ENCODE measurements at places on chromosomes 4 and X.

DNA sequence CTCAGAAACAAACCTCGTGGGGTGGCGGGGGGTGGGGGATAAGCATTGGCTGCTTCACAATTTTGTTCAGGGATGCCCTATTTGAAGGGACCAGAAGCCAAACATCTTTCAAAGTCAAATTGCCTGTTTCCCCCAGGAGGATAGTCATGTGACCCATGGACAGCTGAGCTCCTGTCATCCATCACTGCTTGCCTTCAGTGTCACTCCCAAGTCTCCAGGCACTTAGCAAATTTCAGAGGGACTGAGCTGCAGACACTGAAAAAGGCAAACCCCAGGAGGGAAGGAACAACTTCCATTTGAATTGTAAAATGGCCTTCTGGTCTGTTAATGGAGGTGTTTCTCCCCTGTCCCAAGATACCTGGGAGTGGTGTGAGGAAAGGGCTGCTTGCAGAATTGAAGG lies 73.4 kb downstream of the FRMPD3 start:
- no peak for DNase-seq
- no peaks in the 10 kb centered on the region for H3K27me3 ChIP-seq
- H3K4me1 ChIP-seq, result no peaks in the 10 kb centered on the region
- H3K36me3 ChIP-seq, result no peaks in the 10 kb centered on the region

- no peak for DNase-seq
- no peak overlapping the region for H3K4me3 ChIP-seq
- H3K27ac ChIP-seq, result no peak overlapping the region
- H3K36me3 ChIP-seq, result no peaks in the 10 kb centered on the region
Observed at GRCh38 chr4:113086172-113086695, 36.8 kb downstream of the ANK2 start.

GRCh38 chrX:13414006-13414647 lies 94.3 kb upstream of the ATXN3L start:
- DNase-seq, result no peak
- no peak overlapping the region for H3K27ac ChIP-seq
- H3K36me3 ChIP-seq, result no peaks in the 10 kb centered on the region
- H3K27me3 ChIP-seq, result no peaks in the 10 kb centered on the region

GRCh38 chrX:107687445-107687844 lies 59.1 kb downstream of the PRPS1 start:
- no peaks in the 10 kb centered on the region for H3K27me3 ChIP-seq
- no peaks in the 10 kb centered on the region for H3K4me1 ChIP-seq
- no peak overlapping the region for H3K27ac ChIP-seq
- H3K36me3 ChIP-seq, result no peaks in the 10 kb centered on the region

Data from HepG2 (cell line).